H9 (cell line): ENCODE measurements at places on chromosomes 2 and 18. TPM values are rescaled to one million over a fixed set of nuclear protein-coding genes. Genes with fewer than 3 reads are reported as not detected.

DNA sequence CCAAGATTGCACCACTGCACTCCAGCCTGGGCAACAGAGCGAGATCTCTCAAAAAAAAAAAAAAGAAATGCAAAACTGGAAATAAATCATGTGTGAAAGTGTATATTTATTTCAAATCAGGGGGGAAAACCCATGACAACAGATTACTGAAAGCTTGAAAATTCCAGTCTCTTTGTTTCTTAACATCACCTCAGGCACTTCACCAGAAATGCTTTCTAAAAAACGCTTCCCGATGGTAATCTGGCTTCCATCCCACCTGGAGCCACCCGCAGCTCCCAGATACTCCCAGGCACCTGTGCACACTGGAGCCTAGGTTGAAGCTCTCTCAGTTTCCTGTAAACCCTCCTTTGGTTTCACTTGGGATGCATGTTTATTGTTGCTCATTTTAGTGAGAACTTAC is 7.2 kb upstream of the ITGB6 start:
- no peaks in the 10 kb centered on the region for H3K27me3 ChIP-seq
- H3K27ac ChIP-seq, result no peak overlapping the region
- H3K36me3 ChIP-seq, result peaks cover 12% of the 10 kb centered on the region
- no peak for DNase-seq
- H3K4me3 ChIP-seq, result no peak overlapping the region
- H3K4me1 ChIP-seq, result no peaks in the 10 kb centered on the region

The GALNT14 gene
- total RNA-seq, result 2.4 and 2.7 TPM in 2 replicates

- H3K4me3 ChIP-seq, result no peak overlapping the region
- no peaks in the 10 kb centered on the region for H3K27me3 ChIP-seq
- no peaks in the 10 kb centered on the region for H3K36me3 ChIP-seq
- H3K27ac ChIP-seq, result no peak overlapping the region
Observed at GRCh38 chr2:28172114-28172898, 220.4 kb upstream of the FOSL2 start.

The EIF5B gene
- 56.5 and 58.1 TPM in 2 replicates for total RNA-seq

DNA sequence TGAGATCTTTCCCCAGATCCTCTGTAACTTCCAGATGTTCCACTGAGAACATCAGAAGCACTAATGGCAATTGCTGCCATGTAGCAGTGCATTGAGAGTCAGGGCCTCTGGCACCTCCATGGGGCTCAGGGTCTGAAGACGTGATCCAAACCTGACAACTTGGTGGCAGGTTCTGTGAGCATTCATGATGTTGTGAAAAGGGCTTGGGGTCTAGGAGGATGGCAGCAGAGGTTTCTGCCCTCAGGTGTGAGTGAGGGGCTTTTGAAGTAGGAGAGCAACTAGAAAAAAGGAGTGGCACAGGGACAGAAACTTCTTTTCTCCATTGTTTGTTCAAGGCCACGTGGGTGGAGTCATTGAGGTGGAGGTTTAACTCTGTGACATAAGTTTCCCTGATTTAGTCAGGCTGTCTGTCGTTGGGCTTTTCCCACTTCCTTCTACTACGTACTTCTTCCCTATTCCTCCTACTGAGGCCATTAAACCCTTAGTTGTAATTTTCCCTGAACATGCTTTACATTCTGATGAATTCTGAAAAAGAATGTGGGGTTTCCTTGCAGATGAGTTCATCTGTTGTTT is 13.1 kb downstream of the CFLAR start:
- no peaks in the 10 kb centered on the region for H3K36me3 ChIP-seq
- no peak overlapping the region for H3K27ac ChIP-seq
- no peak overlapping the region for H3K4me3 ChIP-seq
- H3K27me3 ChIP-seq, result no peaks in the 10 kb centered on the region

GRCh38 chr2:28169492-28169891 is 223.2 kb upstream of the FOSL2 start:
- no peaks in the 10 kb centered on the region for H3K4me1 ChIP-seq
- DNase-seq, result no peak
- no peaks in the 10 kb centered on the region for H3K27me3 ChIP-seq
- H3K36me3 ChIP-seq, result no peaks in the 10 kb centered on the region
- H3K27ac ChIP-seq, result no peak overlapping the region

DNA sequence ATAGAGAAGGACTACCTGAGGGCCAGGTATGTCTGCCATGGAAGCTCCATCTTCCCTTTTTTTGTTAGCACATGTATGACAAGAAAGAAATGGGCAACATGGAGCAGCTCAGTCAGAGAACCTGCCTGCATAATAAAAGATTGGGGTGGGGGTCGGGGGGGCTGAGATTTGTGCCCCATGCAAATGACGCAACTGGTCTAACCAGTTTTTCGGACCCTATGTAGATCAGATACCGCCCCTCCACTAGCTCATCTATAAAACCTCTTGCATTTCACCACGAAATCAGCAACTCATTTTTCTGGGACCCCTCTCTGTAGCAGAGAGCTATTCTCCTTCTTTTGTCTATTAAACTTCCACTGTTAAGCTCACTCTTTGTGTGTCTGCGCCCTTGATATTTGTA is 657.2 kb downstream of the ERBB4 start:
- H3K4me1 ChIP-seq, result peaks cover 3% of the 10 kb centered on the region; the same call in 1 of the 2 replicates
- no peak overlapping the region for H3K27ac ChIP-seq
- DNase-seq, result peak; percentile 45

DNA sequence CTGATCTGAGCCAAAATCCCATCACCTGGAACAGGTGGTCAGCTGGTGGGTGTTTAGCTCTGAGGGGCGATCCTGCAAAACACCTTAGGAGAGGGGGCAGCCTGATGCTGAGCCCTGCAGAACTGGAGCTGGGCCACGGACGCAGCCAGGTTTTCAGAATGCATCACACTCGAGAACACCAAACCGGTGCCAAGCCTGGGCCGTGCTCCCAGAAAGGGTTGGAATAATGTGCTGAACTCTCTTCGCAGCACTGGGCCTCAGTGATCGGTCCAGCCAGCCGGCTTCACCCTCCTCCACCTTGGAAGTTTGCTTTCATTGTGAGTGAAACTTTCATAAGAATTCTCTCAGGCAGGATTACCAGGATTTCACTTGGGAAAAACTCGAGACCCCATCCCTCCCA is 56.5 kb upstream of the TTC39C start:
- no peak overlapping the region for H3K27ac ChIP-seq
- DNase-seq, result no peak
- no peaks in the 10 kb centered on the region for H3K27me3 ChIP-seq

DNA sequence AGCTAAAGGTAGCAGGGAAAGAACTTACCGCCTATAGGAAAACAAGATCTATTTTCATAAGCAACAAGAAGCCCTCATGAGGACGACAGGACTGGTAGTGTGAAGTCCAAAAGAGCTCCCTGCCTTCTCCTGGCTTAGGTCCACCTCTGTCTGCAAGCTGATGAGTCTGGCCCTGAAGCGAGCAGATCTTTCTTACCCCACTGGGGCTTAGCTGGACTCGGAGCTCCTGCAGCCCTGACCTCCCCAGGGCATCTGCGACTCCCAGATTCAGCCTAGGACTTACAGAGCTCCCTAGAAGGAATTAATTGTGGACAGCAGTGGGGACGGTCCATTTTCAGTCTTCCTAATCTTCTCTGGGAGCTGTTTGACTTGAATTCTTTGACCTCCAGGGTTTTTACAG is 53.7 kb downstream of the MCFD2 start:
- no peak overlapping the region for H3K27ac ChIP-seq
- DNase-seq, result no peak
- H3K4me3 ChIP-seq, result no peak overlapping the region
- H3K27me3 ChIP-seq, result no peaks in the 10 kb centered on the region

- H3K36me3 ChIP-seq, result no peaks in the 10 kb centered on the region
- no peak for DNase-seq
- H3K27me3 ChIP-seq, result no peaks in the 10 kb centered on the region
- H3K4me3 ChIP-seq, result no peak overlapping the region
Observed at GRCh38 chr2:5287558-5288334, 404.4 kb upstream of the SOX11 start.

The LIMS3 gene
- total RNA-seq, result 0.46 and 0.83 TPM in 2 replicates

- H3K4me3 ChIP-seq, result peak overlapping the region; percentile 100
- H3K36me3 ChIP-seq, result peaks cover 58% of the 10 kb centered on the region
- no peaks in the 10 kb centered on the region for H3K27me3 ChIP-seq
- H3K27ac ChIP-seq, result no peak overlapping the region
- no peak for DNase-seq
- peaks cover 12% of the 10 kb centered on the region; the same call in 1 of the 2 replicates for H3K4me1 ChIP-seq
Observed at GRCh38 chr18:48946329-48946835, 4.4 kb downstream of the SMAD7 start.

- no peak for DNase-seq
- no peaks in the 10 kb centered on the region for H3K27me3 ChIP-seq
- no peak overlapping the region for H3K4me3 ChIP-seq
- no peak overlapping the region for H3K27ac ChIP-seq
- no peaks in the 10 kb centered on the region for H3K4me1 ChIP-seq
Observed at GRCh38 chr2:84338069-84338468, 121.0 kb downstream of the SUCLG1 start.

The NYAP2 gene
- total RNA-seq, result not detected in 2 replicates

- H3K27me3 ChIP-seq, result no peaks in the 10 kb centered on the region
- peak; percentile 48 for DNase-seq
- H3K27ac ChIP-seq, result no peak overlapping the region
- H3K4me3 ChIP-seq, result no peak overlapping the region
Observed at GRCh38 chr18:13159579-13159978, 59.0 kb upstream of the LDLRAD4 start.

The SPHKAP gene
- total RNA-seq, result not detected in 2 replicates

The CMPK2 gene
- total RNA-seq, result 0.64 and 0.90 TPM in 2 replicates

The REEP1 gene
- total RNA-seq, result 0.66 and 1.3 TPM in 2 replicates

The TWIST2 gene
- 0.22 and 0.33 TPM in 2 replicates for total RNA-seq

- H3K27ac ChIP-seq, result no peak overlapping the region
- no peak for DNase-seq
- no peaks in the 10 kb centered on the region for H3K4me1 ChIP-seq
- no peaks in the 10 kb centered on the region for H3K27me3 ChIP-seq
Observed at GRCh38 chr18:79983253-79983652, 5.1 kb downstream of the TXNL4A start.

- DNase-seq, result no peak
- no peak overlapping the region for H3K27ac ChIP-seq
- H3K4me3 ChIP-seq, result no peak overlapping the region
- no peaks in the 10 kb centered on the region for H3K36me3 ChIP-seq
- no peaks in the 10 kb centered on the region for H3K27me3 ChIP-seq
- no peaks in the 10 kb centered on the region for H3K4me1 ChIP-seq
Observed at GRCh38 chr2:137155356-137156104, 390.2 kb downstream of the THSD7B start.

GRCh38 chr18:53441761-53442414 is 782.6 kb downstream of the MBD2 start:
- H3K27ac ChIP-seq, result no peak overlapping the region
- no peaks in the 10 kb centered on the region for H3K4me1 ChIP-seq
- H3K27me3 ChIP-seq, result no peaks in the 10 kb centered on the region
- H3K36me3 ChIP-seq, result no peaks in the 10 kb centered on the region; the same call in 2 of the 3 replicates
- no peak overlapping the region for H3K4me3 ChIP-seq
- DNase-seq, result no peak

- H3K27me3 ChIP-seq, result no peaks in the 10 kb centered on the region
- H3K27ac ChIP-seq, result no peak overlapping the region
- H3K4me3 ChIP-seq, result no peak overlapping the region
- no peaks in the 10 kb centered on the region for H3K36me3 ChIP-seq
Observed at GRCh38 chr2:112163541-112163981, 25.4 kb downstream of the FBLN7 start.
